ENCODE measurements at places on chromosomes 7 and 10.

GRCh38 chr7:127782075-127782474 is 130.1 kb downstream of the SND1 start:
- no peak for DNase-seq

GRCh38 chr10:97069576-97070362 is 116.0 kb downstream of the SLIT1 start:
- DNase-seq, result peak; percentile 35

DNA sequence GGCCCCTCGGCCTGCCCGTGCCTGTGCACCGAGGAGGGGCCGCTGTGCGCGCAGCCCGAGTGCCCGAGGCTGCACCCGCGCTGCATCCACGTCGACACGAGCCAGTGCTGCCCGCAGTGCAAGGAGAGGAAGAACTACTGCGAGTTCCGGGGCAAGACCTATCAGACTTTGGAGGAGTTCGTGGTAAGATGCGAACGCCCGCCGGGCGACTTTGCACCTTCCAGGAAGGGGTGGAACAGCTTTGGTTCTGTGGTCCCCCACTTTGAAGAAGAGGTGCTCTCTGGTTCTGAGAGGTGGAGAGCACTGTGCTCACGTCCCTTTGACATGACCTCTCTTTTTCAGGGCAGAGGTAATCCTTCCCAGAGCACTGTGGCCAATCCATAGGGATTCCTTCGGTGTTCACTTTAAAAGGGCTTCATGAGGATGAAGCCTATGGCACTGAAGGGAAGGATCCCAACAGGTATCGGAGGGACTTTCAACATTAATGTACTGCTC is 2.6 kb downstream of the VWC2 start:
- no peak for DNase-seq

DNA sequence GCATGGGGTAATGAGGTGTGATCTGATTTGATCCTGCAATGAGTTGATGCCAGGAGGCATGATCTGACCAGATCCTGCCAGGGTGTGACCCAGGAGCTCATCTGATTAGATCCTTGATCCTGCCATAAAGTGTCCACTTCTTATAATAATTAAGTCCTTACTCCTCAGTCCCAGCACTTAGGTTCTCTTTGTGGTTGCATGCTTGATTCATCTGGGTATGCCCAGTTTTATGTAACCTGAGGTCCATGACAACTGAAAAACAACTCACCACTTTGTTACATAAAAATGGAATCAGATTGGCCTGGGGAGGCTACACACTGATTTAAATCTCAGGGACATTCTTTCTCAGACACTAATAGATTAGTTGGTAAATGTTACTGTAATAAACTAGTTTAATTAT is 19.1 kb downstream of the ACADSB start:
- DNase-seq, result no peak

DNA sequence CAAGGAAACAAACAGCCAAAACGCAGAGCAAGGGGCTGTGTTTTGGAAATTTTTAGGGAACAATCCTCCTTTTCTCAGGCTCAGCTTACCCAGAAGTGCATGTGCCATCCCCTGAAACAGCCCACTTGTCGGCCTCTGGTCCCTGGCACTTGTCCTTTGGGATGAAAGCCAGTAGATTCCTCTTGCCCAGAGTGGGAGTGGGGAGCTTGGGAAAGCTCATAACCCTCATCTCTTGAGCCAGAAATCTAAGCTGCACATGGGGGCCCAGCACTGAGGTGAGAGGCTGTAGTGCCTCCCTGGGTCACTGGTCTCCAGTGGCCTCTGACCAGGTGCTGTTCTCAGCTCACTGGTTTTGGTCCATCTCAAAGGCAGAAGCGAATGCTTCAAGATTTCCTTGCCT is 150.3 kb downstream of the RNF216 start:
- no peak for DNase-seq

- no peak for DNase-seq
These were observed 13.8 kb downstream of the MRPL32 start for GRCh38 chr7:42945821-42946626.

DNA sequence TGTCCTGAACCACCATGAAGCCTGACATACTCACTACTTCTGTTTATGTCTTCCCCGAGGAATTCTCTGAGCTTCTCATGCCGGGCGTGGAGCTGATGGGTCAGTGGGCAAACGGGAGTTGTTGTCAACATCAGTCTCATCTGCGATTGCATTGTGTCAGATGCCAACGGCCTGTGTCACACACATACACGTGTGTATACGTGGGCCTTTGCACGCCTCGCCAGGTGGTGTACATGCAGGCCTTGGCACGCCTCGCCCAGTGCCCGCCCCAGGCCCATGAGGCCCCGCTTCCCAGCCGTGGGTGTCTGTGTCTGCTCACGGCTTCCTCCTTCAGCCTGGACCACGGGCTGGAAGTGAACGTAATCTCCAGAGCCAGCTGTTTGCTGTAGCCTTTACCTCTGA is 7.5 kb upstream of the CSGALNACT2 start:
- DNase-seq, result no peak

GRCh38 chr10:16822726-16823360 is 5.6 kb upstream of the RSU1 start:
- no peak for DNase-seq

DNA sequence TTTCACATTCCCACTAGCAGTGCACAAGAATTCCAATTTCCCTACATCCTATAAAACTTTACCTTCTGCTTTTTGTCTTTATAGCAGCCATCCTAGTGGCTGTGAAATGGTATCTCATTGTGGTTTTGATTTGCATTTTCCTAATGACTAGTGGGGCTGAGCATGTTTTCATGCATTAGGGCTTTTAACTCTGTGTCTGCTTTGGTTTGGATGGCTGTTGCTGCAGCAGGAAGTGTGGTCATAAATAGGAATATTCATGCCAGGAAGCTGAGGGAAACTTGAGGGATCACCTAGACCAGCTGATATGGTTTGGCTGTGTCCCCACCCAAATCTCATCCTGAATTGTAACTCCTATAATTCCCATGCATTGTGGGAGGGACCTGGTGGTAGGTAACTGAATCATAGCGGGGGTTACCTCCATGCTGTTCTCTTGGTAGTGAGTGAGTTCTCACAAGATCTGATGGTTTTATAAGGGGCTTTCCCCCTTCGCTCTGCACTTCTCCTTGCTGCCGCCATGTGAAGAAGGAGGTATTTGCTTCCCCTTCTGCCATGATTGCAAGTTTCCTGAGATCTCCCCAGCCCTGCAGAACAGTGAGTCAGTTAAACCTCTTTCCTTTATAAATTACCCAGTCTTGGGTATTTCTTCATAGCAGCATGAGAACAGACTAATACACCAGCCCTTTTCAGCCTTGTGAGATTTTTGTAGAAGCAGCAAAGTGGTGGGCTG is 181.8 kb upstream of the PITRM1 start:
- no peak for DNase-seq

- DNase-seq, result no peak
These were observed 599.2 kb downstream of the KCNMA1 start for GRCh38 chr10:77038407-77038806.

DNA sequence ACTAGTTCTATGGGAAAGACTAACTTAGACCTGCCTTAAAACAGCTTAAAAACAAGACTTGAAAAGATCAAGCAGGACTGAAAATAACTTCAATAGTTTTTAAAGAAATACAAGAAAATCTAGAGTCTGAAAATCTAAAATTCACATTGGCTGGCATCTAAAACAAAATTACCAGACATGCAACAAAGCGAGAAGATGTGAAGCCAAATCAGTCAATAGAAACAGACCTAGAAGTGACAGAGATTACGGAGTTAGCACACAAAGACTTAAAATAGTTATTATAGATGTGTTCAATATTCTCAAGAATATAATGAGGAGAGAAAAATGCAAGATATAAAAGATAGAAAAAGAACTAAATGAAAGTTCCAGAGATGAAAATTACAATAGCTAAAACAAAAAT is 78.3 kb upstream of the DIP2C start:
- DNase-seq, result no peak

DNA sequence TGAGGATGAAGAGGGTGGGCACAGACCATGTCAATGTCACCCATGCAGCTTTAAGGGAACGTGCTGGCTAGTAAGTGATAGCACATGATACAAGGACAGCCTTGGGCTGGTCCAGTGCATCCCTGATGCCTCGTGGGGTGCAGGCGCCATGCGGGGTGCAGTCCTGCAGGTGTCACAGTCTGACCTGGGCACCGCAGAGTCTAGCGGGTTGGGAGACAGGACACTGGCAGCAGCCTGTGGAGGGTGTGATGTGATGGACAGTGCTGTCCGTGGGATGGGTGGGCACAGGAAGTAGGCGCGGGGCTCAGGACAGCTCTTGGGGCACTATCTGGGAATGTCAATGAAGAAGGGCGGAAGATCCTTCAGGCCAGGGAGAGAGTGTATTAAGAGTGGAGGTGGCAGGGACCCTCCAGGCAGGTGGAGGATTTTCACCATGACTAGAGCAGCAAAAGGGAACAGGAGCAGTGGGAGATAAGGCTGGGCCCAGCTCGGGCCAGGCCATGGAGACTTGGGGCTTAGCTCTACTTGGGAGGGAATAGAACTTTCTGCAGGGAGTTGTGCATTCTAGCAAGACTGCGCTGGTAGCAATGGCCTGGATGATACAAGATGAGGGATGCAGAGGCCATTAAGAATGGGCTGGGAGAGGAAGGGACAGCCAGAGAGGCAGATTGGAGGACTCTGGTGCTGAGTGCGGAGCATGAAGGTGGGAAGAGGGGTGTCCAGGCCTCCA is 122.5 kb downstream of the PTPN20 start:
- no peak for DNase-seq

DNA sequence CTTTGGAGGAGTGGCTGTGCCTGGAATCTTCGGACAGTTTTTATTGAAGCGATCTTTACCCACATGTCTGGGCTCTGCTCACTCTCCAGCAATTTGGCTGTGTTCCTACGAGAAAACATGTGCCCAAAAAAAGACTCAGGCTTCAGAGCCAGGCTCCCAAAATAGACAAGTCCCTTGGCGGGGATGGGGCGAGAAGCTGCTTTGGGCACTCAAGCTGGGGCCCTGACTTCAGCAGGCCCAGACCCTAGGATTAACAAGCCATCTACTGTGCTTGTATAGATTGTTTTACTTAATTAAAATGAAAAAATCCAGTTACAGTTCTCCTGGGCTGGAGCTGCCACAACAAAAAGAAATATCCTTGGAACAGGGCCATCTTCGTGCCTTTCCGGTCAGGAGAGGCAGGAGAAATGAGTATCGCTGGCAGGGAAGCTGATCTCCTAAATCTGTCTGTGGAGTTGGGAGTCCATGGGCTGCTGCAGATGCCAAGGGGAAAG is 51.4 kb upstream of the PDCD4 start:
- DNase-seq, result no peak

- DNase-seq, result no peak
These were observed 2.0 kb upstream of the ZMYND11 start for GRCh38 chr10:132946-133898.

GRCh38 chr7:44163591-44163990 is 22.5 kb upstream of the MYL7 start:
- no peak for DNase-seq

DNA sequence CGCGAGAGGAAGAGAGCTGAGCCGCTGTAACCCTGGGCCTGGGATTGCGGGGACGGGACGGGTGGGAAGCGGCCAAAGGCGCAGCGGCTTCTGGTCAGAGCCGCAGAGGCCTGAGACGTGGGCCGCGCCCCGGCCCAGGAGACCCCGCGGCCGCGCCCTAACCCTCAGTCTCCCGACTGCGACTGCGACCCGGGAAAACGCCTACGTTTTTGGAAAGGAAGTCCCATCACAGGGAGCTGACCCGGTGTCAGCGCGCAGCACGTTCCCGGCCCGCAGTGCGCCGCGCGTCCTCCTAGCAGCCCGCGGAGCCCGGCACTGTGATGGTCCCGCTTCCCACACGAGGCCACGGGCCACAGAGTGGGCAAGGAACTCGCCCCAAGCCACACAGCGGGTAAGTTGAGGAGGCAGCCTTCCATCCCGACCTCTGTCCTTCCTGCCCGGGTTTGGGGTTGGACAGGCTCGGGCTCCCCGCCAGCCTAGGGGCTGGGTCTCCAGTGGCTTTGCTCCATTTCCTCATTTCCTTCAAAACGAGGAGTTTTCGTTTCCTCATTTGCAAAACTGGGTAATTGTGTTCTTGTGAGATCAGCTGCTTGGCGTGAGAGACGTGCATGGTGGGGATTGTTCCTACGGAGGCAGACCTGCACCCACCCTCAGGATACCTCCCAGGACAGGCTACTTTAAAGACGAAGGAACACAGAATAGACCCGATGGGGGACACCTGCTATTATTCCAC is 1.2 kb downstream of the GPNMB start:
- no peak for DNase-seq

DNA sequence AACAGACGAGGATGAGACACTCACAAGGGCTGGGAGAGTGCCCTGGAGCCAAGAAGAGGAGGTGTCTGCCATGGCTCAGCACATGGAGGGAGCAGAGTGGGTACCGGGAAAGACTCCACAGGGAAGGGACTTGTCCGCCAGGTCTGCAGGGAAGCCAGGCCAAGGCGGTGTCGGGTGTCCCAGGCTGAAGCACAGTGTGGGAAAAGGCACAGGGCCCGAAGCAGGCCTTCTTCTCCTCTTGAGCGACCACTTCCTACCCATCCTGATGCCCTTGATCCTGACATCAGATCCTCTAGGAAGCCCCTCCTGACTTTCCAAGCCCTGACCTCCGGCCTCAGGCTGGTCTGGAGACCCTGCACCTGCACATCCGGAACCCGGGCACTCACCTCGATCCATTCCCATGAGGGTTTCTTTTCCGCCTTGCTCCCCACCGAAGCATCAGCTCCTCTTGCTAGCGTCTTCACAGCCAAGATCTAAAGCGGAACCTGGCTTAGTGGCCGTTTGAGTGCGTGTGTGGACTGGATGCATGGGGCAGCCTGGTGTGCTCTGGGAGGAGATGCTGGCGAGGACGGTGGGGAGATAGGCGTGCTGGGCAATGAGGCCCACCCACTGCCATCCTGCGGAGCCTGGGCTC is 8.5 kb downstream of the CALML3 start:
- DNase-seq, result no peak

DNA sequence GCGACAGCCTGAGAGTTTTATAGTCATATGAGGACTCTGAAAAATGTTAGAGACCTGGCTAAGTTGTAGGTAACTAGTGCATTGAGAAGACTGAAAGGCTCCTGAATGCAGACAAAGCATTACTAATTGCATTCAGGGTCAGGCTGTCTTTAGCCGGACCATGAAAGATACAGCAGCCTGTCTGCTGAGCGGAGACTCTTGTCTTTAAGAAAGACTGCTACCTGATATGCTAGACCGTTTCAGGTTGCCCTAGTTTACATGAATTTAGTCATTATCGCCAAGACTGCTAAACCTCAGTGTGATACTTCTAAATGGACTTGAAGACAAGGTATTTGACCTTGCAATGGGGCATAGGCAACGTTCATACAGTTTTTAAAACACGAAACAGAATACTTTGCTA is 81.2 kb downstream of the BMPR1A start:
- DNase-seq, result no peak

Measured in activated CD4-positive, alpha-beta T cell treated with anti-CD3 and anti-CD28 coated beads for 48 hours (primary cell).